ENCODE measurements at places on chromosomes 3 and 15.

DNA sequence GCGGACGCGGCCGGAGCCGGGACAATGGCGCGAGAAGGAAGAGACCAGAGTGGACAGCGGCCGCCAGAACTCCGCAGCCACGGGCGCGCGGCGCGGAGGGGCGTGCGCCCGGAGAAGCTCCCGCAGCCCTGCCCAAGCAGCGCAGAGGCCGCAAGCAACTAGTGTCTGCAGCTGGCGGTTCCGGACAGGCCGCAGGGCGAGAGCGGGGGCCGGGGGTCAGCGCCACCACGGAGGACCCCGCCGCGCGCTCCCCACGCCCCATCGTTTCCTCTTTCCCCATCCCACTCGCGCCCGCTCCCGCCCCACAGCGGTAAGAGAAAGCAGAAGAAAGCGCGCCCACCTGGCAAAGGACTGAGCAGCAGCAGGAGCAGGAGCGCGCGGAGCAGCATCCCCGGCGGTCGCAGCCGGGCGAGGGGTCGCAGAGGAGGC lies 440 bp downstream of the PRTG start:
- no peak overlapping the region for H3K27ac ChIP-seq
- DNase-seq, result peak; percentile 48
- H3K36me3 ChIP-seq, result no peaks in the 10 kb centered on the region
- H3K4me1 ChIP-seq, result peaks cover 6% of the 10 kb centered on the region

- no peak overlapping the region for H3K4me3 ChIP-seq
- peaks cover 9% of the 10 kb centered on the region for H3K4me1 ChIP-seq
- no peaks in the 10 kb centered on the region for H3K27me3 ChIP-seq
- H3K27ac ChIP-seq, result no peak overlapping the region
- no peaks in the 10 kb centered on the region for H3K36me3 ChIP-seq
Observed at GRCh38 chr15:35630985-35631384, 85.0 kb upstream of the DPH6 start.

GRCh38 chr3:114660124-114660523 lies 366.3 kb downstream of the TIGIT start:
- H3K27ac ChIP-seq, result peak overlapping the region; percentile 49
- peaks cover 20% of the 10 kb centered on the region for H3K4me1 ChIP-seq
- no peaks in the 10 kb centered on the region for H3K27me3 ChIP-seq

GRCh38 chr15:52136442-52136980 lies 23.9 kb upstream of the BCL2L10 start:
- H3K4me1 ChIP-seq, result 0 out of 2 replicates have a peak, but pooled peaks cover 6% of the 10 kb centered on the region
- no peaks in the 10 kb centered on the region for H3K27me3 ChIP-seq
- no peak for DNase-seq
- H3K27ac ChIP-seq, result no peak overlapping the region

DNA sequence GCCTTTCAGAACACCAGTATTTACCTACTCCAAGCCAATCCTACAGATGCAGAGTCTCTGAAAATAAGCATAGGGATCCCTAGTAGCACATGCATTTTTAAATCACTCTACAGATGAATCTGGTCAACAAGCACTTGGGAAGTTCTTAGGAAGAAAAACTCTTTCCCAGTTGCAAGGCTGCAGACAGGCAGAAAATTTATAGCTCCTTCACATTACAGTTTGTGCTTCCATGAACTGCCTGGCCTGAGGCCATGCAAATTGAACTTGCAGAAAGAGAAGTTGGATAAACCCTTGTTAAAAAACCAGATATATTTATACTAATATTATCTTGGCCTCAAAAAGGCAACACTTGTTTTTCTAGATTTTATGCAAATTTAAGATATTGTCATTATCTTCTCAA lies 256.9 kb downstream of the EPHA3 start:
- H3K4me3 ChIP-seq, result no peak overlapping the region
- DNase-seq, result no peak
- H3K27me3 ChIP-seq, result 0 out of 2 replicates have a peak, but pooled peaks cover 16% of the 10 kb centered on the region
- H3K27ac ChIP-seq, result no peak overlapping the region
- H3K4me1 ChIP-seq, result peaks cover 12% of the 10 kb centered on the region

DNA sequence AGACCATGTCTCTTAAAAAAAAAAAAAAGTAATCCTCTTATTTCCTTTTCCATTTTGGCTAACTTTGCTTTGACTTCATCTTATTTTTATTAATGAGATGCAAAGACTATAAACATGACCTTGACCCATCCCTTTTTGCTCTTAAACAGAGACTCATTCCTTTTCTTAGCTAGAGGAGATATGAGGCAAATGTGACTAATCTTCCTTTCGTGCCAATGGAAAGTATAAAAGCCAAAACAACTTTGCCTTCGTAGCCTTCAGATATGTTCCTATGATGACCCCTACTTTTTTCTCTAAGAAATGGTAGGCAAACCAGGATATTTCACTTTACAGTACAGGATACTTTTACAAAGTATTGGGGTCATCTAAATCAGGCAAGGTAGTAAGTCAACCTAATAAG lies 36.9 kb upstream of the GOLGB1 start:
- peaks cover 29% of the 10 kb centered on the region for H3K36me3 ChIP-seq
- H3K4me1 ChIP-seq, result no peaks in the 10 kb centered on the region
- H3K27me3 ChIP-seq, result no peaks in the 10 kb centered on the region
